Bronchial epithelial cell (primary cell): ENCODE measurements at places on chromosomes 5 and 9. TPM values are rescaled to one million over a fixed set of nuclear protein-coding genes. Genes with fewer than 3 reads are reported as not detected.

NXNL2 gene
- total RNA-seq = 0.26 TPM in 1 of 2 replicates, not detected in the other

TAF1L gene
- total RNA-seq = under 0.01 TPM in 1 of 2 replicates, not detected in the other

SLC6A7 gene
- not detected in 2 replicates for total RNA-seq

EQTN gene
- total RNA-seq = not detected in 2 replicates

PLAC8L1 gene
- 0.38 and 0.53 TPM in 2 replicates for total RNA-seq

CCNO gene
- 1.6 and 1.8 TPM in 2 replicates for total RNA-seq

PCDHB13 gene
- 0.26 TPM in 1 of 2 replicates, not detected in the other for total RNA-seq

FOXD4L4 gene
- total RNA-seq = under 0.01 and 0.26 TPM in 2 replicates

ATP10B gene
- 1.3 and 12.4 TPM in 2 replicates for total RNA-seq

GCNT4 gene
- total RNA-seq = 2.9 and 5.5 TPM in 2 replicates

GRAMD2B gene
- 9.2 and 12.0 TPM in 2 replicates for total RNA-seq

DPYSL3 gene
- 1.6 and 3.7 TPM in 2 replicates for total RNA-seq

ACOT12 gene
- not detected in 2 replicates for total RNA-seq

CCL27 gene
- total RNA-seq = 0.26 TPM in 1 of 2 replicates, not detected in the other

SPATA31A3 gene
- not detected in 2 replicates for total RNA-seq

ERGIC1 gene
- total RNA-seq = 105 and 116 TPM in 2 replicates

FGF1 gene
- total RNA-seq = under 0.01 and 0.38 TPM in 2 replicates

TNC gene
- 124 and 204 TPM in 2 replicates for total RNA-seq

NSD1 gene
- total RNA-seq = 32.4 and 42.9 TPM in 2 replicates

PCDHB4 gene
- 0.13 TPM in 1 of 2 replicates, not detected in the other for total RNA-seq

CTXN3 gene
- not detected in 2 replicates for total RNA-seq

SLC9A3 gene
- total RNA-seq = 0.64 and 1.6 TPM in 2 replicates

FABP6 gene
- 0.77 TPM in 1 of 2 replicates, not detected in the other for total RNA-seq

SLC25A2 gene
- total RNA-seq = 0.13 TPM in 1 of 2 replicates, not detected in the other

KIF27 gene
- total RNA-seq = 5.0 and 5.5 TPM in 2 replicates

KIF4B gene
- under 0.01 and 0.13 TPM in 2 replicates for total RNA-seq

HACD4 gene
- 0.79 and 2.4 TPM in 2 replicates for total RNA-seq
